ENCODE measurements at places on chromosomes 3 and 15.

DNA sequence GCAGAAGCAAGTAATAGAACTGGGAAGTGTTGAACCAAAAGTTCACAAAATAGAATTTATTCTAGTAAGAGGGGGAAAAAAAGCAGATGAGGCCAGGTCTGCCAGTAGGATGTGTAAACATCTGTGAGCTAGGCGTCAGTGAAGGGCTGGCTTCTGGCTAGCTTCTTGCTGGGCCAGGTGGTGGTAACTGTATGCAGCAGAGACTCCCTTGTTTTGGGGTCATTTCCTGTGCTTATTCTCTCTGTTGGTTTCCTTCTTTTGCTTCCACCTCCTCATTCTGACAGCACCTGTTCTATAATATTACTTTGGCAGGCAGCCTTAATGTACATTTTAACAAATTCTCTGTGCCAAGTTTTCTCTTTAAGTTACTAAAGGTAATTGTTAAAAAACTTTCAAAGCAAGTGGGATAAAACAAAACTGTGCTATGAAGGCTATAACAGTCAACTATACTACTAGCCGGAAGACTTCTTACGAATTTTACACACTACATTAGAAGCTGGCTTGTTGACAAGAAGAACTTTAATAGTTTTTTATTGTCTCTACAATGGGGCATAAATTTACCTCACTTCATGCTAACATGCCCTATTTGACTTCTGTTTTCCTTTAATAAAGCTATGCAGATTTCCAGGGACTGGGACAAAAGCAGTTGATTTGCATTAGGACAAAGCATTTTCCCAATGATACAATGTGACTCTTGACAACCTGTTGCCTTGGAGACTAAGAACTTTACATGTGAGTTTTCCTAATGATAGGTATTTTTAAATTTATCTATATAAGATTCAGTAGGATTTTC is 318.8 kb upstream of the NAALADL2 start:
- DNase-seq: no peak

DNA sequence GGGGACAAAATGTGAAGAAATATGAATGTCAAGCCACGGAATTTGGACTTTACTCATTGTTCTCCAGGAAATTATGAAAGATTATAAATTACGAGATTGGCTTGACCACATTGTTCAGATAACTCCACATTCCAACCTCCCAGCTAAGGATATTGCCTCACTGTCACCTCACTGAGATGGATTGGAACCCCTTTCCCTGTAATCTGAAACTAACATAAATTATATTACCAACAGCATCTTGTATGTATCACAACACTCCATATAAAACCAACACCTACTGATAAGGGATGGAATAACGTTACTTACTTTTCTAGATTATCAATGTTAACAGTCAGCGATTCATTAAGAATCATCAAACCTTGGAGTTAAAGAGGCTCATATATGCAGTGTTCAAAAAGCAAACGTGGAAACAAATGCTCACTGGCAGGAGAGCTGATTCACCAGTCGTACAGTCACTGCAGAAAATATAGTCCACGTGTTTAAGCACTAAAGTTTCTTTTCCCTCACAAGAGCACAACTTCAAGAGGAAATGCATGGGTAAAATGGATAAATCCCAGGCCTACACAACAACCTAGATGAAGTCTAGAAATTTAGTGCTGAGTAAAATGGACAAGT is 451.5 kb downstream of the FGF12 start:
- no peak for DNase-seq

GRCh38 chr3:30512576-30512975 is 93.8 kb upstream of the TGFBR2 start:
- DNase-seq: no peak

- peak; percentile 14 for DNase-seq
Observed at GRCh38 chr3:46214751-46215352, 6.7 kb upstream of the CCR1 start.

DNA sequence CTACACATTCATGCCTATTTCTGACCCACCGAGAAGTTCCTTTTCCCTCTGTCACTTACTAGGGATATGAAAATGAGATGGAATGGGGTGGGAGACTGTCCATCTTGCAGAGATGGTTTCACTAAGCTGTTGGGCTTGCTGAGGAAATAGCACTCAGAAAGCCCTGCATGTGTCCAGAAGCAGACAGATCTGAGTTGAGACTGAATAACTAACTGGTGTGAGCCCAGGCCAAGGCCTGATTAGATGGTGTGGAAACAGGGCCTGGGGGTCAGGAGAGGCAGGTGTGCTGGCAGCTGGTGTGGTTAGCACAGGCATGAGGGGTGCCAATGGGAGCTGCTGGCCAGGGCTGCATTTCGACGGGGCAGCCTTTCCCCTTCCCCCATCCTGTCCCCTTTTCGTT is 72.1 kb downstream of the CLSTN2 start:
- DNase-seq: no peak

DNA sequence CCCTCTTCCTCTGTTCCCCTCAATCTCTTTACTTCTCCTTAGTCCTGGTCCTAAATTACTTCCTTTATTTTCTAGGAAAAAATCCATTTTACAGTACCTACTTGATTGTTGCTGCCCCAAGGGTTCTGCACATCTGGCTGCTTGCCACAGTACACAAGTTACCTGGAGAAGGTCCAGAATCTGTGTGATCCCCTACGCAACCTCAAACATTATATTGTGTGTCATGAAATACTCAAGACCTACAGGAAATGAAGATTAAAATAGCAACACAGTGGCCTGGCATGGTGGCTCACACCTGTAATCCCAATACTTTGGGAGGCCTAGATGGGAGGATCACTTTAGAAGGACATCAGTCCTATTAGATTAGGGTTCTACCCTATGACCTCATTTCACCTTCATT is 48.7 kb downstream of the PRKAR2A start:
- peak; percentile 4 for DNase-seq

DNA sequence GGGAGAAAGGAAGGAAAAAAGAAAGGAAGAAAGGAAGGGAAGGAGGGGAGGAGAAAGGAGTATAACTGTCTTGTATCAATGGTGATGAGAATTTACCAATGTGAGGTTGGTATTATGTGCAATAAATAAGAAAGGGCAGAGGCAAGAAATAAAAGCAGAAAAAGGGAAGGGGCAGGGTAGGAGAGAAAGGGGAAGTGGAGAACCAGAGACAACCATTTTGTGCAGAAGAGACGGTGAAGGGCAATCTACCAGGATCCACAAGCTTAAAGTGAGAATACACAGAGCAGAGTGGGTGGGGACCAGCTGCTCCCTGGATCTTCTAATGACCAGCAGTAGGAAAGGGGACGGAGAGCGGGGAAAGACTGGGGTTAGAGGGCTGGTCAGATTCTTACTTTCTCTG is 106.9 kb upstream of the SLCO2A1 start:
- DNase-seq: no peak

Data from LoVo (cell line).